Activated CD4-positive, alpha-beta T cell treated with anti-CD3 and anti-CD28 coated beads, Interleukin-2, Interleukin-6, amounts not matched to agents 100 ng/mL and 50 ng/mL, durations not matched to agents 16 hours and 8 hours (primary cell): ENCODE measurements at places on chromosomes 16 and 17.

DNA sequence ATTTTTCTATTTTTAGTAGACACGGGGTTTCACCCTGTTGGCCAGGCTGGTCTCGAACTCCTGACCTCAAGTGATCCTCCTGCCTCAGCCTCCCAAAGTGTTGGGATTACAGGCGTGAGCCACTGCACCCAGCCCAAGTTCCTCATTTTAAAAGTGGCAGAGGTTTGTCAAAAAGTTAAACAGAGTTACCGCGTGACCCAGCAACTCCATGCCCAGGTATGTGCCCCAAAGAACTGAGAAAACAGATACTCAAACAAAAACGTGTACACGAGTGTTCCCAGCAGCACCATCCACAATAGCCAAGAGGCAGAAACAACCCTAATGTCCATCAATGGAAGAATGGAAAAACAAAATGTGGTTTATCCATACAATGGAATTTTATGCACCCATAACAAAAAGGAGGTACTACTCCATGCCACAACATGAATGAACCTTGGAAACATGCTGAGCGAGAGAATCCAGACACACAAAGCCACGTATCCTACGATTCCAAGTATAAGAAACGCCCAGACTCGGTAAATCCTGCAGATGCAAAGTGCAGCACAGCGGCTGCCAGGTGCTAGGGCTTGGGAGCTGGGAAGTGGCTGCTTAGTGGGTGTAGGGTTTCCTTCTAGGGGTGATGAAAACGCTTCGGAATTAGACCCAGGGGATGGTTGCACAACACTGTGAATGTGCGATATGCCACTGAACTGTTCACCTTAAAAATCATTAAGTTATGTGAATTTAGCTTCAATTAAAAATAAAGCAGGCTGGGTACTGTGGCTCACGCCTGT, 24.8 kb downstream of the ADCY9 start:
- no peak for DNase-seq

DNA sequence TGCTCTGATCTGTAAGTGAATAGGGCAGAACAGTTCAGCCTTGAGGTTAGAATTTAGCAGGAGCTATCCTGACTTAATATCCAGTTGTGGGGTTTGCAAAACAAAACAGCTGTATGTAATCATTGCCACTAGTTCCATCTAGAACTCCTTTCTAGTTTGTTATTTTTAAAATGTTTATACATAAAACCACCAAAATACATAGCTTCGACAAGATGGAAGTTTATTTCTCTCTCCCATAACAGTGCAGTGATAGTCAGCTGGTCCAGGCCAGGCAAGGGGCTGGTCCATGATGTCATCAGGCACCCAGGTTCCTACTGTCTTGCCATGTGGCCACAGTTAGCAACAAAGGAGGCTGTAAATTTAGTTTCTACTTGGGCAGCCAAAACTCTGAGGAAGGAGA, 10.5 kb upstream of the PLK1 start:
- no peak for DNase-seq

GRCh38 chr17:63961355-63962212, 11.1 kb downstream of the SCN4A start:
- peak; percentile 57 for DNase-seq

- DNase-seq = no peak
These were observed 25.4 kb upstream of the ITGB4 start for GRCh38 chr17:75695830-75696271.

DNA sequence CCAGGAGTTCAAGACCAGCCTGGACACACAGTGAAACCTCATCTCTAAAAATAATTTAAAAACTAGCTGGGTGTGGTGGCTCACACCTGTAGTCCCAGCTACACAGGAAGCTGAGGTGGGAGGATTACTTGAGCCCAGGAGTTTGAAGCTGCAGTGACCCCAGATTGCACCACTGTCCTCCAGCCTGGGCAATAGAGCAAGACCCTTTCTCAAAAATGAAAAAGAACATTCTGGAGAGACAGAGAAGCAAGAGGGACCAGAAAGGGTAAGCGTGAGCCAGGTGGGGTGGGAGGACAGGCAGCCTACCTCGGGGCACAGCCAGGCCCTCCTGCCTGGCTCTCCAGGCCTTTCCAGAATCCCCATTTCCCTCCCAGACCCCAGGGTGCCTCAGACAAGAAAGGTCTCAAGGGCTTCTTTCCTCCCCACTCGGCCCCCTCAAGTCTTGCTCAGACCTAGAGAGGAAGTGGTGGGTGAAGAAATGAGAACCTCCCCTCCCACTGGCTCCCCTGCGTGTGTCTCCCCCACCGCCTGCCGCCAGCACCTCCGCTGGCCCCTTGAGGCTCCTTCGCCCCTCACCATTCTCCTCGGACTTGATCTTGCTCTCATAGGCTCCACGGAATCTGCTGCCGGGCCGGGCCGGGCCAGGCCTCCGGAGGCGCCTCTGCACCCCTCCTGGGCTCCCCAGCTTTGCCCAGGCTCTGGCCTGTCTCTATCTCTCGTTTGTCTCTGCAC, 503 bp downstream of the C16orf54 start:
- peak; percentile 74 for DNase-seq

DNA sequence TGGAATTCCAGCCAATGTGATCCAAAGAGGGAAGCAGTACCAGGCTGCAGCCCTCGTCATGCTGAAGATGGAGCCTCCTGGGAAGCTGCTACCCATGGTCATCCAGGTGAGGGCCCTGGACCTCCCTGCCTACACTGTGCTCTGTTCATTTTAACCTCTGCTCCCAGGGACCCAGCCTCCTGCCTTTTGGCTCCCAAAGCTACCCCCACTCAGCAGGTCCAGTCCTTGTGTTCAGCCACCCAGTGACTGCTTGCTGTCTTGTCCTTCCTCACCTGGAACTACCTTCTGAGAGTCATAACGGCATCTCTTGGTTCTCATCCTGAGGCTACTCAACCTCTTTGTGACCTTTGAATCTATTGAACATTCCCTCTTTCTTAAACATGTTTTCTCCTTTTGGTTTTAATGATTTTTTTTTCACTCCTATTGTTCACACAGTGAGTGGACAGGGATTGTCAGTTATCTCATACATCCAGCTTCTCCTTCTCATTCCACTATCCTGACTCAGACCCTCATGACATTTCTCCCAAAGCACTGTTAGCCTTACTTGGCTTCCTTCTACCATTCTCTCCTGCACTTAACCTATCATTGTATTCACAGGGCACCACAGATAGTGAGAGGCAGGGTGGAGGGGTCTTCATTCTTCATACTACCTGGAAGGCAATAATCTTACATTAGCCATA, 53.3 kb downstream of the GOSR1 start:
- DNase-seq = no peak

- DNase-seq = no peak
These were observed 28.1 kb upstream of the MEOX1 start for GRCh38 chr17:43689814-43690213.

DNA sequence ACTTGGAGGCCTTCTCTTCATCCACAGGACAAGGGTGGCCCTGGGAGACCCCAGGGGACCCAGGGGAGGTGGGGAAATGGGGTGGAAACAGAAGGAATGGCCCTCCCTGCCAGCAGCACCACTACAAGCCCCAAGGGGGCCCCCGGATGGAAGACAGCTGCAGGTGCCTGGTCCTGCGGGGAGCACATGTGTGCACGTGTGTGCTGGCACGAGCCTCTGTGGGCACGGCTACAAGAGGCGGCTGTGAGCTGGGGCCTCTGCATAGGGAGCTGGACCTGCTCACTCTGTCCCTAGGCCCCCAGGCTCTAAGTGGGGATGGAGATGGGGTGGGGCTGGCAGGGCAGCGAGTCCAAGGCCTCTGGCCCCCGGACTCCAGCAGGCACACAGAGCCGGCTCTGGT, 13.2 kb upstream of the AATK start:
- no peak for DNase-seq

GRCh38 chr17:57606111-57606875, 138.8 kb downstream of the CCDC182 start:
- DNase-seq = no peak

DNA sequence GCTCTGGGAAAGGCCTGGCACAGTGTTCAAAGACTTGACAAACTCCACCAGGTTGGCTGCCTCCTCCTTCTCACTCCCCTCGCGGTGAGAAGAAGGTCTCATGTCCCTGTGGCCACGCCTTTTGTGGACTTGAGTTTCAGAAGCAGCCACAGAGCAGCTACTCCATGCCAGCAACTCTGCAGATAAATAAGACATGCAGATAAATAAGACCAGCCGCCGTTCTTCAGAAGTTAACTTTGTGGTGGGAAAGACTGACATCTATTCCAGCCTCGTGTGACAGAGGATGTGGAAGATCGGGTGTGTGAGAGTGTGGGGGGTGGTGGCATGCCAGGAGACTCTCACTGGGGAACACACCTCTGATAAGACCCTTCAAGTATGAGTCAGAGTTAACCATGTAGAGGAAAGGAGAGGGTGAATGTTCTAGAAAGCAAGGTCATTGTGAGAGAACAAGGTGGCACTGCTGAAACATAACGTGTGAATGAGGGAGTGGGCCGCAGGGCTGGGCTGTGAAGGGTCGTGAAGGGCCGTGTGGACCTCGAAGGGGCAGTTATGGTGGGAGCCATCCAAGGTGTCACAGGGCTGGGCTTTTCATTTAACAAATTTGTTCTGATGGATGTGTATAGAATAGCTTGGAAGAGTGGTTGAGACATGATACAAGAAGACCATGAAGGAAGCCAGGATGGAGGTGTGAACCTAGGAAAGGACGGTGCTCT, 830 bp downstream of the SPACA3 start:
- DNase-seq = no peak
